ENCODE measurements at places on chromosomes 6 and 20.

DNA sequence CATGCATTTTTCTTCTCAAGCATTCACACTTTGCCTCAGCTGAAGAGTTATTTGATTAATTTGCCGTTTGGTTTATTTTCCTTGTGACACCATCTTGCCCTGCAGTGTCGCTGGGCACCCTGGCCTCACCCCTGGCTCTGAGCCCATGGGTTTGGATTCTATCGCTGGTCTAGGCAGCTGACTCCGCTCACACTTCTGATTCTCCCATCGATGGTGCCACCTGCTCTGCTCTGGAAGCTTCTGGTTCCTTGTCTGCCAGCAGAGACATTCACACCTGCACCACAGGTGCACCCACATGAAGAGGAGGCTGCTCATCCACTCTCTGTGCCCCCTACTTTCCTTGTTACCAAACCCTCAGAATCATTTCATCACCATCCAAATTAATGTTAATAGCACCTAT is 291.6 kb upstream of the CDH4 start:
- DNase-seq: no peak

DNA sequence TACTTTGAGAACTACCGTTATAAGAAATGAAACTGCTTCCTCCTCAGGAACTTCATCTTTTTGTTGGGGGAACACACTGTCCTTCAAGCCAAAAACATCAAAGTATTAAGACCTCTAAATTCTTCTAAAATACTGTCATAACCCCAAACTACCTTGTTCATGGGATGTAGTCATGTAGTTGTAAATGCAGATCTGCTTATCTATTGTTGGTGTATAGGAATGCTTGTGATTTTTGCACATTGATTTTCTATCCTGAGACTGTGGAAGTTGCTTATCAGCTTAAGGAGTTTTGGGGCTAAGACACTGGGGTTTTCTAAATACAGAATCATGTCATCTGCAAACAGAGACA is 282.9 kb upstream of the RUNX2 start:
- no peak for DNase-seq

- no peak for DNase-seq
Observed at GRCh38 chr6:15194453-15194852, 51.4 kb upstream of the JARID2 start.

GRCh38 chr20:5195655-5196054 is 68.8 kb downstream of the CDS2 start:
- no peak for DNase-seq

- no peak for DNase-seq
Observed at GRCh38 chr6:99432877-99433276, 7.8 kb upstream of the PNISR start.

GRCh38 chr20:10492065-10492464 is 57.0 kb downstream of the SLX4IP start:
- DNase-seq: no peak

DNA sequence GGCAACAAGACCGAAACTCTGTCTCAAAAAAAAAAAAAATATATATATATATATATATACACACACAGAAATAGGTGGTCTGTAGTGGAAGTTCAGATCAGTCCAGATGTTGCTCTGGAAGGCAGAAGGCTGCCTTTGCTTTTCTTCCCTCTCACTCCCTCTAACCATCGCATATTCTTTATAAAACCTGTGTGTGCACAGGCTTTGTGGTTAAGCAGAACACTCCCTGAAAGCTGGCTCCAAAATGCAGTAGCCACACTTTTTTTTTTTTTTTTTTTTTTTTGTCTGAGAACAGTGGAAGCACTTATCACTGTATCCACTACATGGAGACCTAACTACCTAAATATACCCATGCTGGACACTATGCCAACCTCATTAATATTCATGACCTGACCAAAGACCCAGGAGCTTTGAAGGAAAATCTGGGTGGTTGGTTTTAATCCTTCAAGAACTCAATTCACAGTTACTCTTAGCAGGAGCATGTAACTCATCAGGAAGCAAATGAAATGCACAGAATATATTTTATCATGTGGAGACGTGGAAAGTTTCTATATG is 20.0 kb upstream of the GFOD1 start:
- no peak for DNase-seq

GRCh38 chr6:79173378-79173777 is 61.1 kb downstream of the HMGN3 start:
- DNase-seq: no peak

DNA sequence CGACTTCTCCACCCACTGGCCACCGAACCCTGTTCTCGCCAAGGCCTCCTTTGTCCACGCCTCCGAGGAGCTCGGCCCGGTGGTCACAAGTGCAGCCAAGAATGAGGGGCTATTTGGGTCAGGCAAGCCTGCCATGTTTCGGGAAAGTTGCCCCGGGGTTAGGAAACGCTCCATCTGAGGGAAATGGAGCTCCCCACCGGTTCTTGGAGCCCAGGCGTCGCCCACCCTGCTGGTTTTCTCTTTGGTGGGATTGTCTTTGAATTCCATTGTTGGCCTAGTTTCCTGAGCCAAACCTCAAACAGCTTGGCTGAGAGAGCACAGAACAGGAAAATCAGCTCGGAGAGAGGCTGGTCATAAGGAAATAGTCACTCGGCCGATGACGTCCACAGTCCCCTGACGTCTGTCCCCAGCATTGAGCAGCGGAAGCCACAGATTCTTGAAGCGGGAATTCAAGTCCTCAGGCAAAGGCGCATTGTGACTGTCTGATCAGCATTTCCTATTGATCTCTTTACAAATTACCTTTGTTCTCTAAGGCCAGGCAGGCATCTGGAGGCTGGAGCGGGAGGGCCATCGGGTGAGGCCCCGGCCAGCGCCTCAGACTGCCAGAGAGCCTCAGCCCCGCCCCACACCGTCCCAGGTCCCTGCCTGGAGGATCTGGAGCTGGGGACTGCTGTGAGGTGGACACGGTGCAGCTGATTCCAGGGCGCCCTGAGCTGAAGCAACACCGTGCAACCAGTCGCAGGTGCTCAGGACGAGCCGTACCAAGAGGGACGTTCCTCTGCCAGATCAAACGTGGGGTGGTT is 138.6 kb downstream of the DLL1 start:
- DNase-seq: no peak
